ENCODE measurements at places on chromosomes 16 and 17. TPM values are rescaled to one million over a fixed set of nuclear protein-coding genes. Genes with fewer than 3 reads are reported as not detected.

WIPI1 gene
- 80.8 TPM for total RNA-seq

HSD17B1 gene
- 1.00 TPM for total RNA-seq

PLXDC1 gene
- total RNA-seq: 0.20 TPM

SNX20 gene
- total RNA-seq: not detected

SPATA2L gene
- 5.5 TPM for total RNA-seq

PARN gene
- total RNA-seq: 29.9 TPM

PRR15L gene
- total RNA-seq: not detected

DNA sequence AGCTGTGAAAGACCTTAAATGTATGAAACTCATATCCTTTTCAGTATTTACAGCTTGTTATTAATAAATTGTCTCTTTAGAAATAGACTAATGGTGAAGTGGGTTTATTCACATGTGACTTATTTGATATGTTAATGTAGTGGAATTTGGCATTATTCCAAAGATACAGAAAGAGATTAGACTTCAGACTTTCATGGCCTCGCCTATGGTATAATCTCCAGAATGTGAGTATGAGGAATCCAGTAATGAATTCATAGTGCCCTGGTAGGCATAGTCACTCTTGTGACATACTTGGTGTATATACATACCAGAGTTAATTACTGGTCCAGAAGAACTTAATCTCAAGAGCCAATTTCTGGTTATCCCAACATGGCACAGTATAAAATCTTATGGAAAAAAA, 72.7 kb downstream of the OMG start:
- H3K4me3 ChIP-seq: no peak overlapping the region
- peaks cover 15% of the 10 kb centered on the region for H3K4me1 ChIP-seq
- H3K27ac ChIP-seq: no peak overlapping the region
- no peaks in the 10 kb centered on the region for H3K27me3 ChIP-seq
- DNase-seq: peak; percentile 2
- peaks cover 19% of the 10 kb centered on the region for H3K36me3 ChIP-seq

DNA sequence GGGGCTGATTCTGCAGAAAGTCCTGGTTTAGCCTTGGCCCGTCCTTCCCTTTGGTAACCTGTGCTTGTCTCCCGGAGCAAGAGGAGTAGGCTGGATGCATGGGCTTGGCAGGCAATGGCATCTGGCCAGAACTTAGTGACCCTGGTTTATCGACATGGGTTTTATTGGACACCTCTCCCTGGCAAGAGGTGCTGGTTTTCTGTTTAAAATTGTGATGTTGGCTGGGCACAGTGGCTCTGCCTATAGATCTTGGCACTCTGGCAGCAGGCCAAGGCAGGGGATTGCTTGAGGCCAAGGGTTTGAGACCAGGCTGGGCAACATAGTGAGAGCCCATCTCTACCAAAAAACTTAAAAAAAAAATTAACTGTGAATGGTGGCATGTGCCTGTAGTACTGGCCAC, 31.2 kb downstream of the SLC12A3 start:
- H3K36me3 ChIP-seq: no peaks in the 10 kb centered on the region
- H3K4me3 ChIP-seq: no peak overlapping the region
- no peaks in the 10 kb centered on the region for H3K4me1 ChIP-seq
- H3K27ac ChIP-seq: no peak overlapping the region
- no peak for DNase-seq
- peaks cover 28% of the 10 kb centered on the region for H3K27me3 ChIP-seq

DNA sequence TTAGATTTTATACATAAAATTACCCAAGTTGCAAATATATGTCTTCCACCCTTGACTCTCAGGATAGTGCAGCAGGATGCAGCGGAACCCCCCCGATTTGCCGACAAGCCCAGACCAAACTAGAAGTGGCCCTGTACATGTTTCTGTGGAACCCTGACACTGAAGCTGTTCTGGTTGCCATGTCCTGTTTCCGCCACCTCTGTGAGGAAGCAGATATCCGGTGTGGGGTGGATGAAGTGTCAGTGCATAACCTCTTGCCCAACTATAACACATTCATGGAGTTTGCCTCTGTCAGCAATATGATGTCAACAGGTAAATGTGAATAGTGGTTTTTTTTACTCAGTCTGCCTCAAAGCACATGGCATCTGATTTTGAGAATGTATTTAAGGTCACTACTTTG, 70.7 kb downstream of the OMG start:
- no peak overlapping the region for H3K27ac ChIP-seq
- DNase-seq: no peak
- H3K27me3 ChIP-seq: no peaks in the 10 kb centered on the region
- no peak overlapping the region for H3K4me3 ChIP-seq

- peak overlapping the region; percentile 95 for H3K4me3 ChIP-seq
- H3K36me3 ChIP-seq: peaks cover 23% of the 10 kb centered on the region
- peaks cover 2% of the 10 kb centered on the region for H3K27me3 ChIP-seq
- H3K27ac ChIP-seq: peak overlapping the region; percentile 87
- peaks cover 74% of the 10 kb centered on the region for H3K4me1 ChIP-seq
- DNase-seq: peak; percentile 33
Measured at GRCh38 chr17:38453951-38454421, 25.7 kb downstream of the ARHGAP23 start.

DNA sequence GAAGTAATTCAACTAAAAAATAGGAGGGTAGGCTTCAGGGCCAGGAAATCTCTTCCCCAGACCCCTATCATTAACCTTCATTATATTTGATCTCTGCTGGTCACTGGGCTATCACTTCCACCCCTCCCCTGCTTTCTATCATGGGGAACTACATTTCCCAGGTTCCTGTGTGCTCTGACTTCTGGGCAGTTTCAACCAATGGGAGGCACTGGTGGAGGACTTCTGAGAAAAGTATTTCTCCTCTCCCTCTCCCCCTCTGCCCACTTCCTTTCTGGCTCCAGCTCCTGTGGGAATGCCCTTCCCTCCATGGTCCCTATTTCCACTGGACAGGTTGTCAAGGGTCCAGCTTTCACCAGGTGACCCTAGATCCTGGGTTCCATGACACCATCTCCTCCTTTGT, 364.4 kb downstream of the C16orf95 start:
- no peak for DNase-seq
- no peak overlapping the region for H3K27ac ChIP-seq
- H3K36me3 ChIP-seq: no peaks in the 10 kb centered on the region
- H3K27me3 ChIP-seq: peaks cover 4% of the 10 kb centered on the region

- peaks cover 15% of the 10 kb centered on the region for H3K4me1 ChIP-seq
- peaks cover 34% of the 10 kb centered on the region for H3K27me3 ChIP-seq
- no peak overlapping the region for H3K4me3 ChIP-seq
- peak; percentile 75 for DNase-seq
Measured at GRCh38 chr17:38550661-38551060, 55.1 kb downstream of the SRCIN1 start.

- peaks cover 35% of the 10 kb centered on the region for H3K36me3 ChIP-seq
- no peak overlapping the region for H3K4me3 ChIP-seq
- H3K27ac ChIP-seq: no peak overlapping the region
- DNase-seq: no peak
- peaks cover 7% of the 10 kb centered on the region for H3K4me1 ChIP-seq
Measured at GRCh38 chr16:84782846-84783245, 36.9 kb upstream of the CRISPLD2 start.

GRCh38 chr16:62149631-62150030, 113.4 kb upstream of the CDH8 start:
- H3K4me1 ChIP-seq: no peaks in the 10 kb centered on the region
- no peak for DNase-seq
- no peaks in the 10 kb centered on the region for H3K27me3 ChIP-seq
- no peak overlapping the region for H3K4me3 ChIP-seq
- H3K36me3 ChIP-seq: no peaks in the 10 kb centered on the region
- no peak overlapping the region for H3K27ac ChIP-seq

Measured in HFFc6 (cell line).